ENCODE measurements at places on chromosomes 7 and 10.

DNA sequence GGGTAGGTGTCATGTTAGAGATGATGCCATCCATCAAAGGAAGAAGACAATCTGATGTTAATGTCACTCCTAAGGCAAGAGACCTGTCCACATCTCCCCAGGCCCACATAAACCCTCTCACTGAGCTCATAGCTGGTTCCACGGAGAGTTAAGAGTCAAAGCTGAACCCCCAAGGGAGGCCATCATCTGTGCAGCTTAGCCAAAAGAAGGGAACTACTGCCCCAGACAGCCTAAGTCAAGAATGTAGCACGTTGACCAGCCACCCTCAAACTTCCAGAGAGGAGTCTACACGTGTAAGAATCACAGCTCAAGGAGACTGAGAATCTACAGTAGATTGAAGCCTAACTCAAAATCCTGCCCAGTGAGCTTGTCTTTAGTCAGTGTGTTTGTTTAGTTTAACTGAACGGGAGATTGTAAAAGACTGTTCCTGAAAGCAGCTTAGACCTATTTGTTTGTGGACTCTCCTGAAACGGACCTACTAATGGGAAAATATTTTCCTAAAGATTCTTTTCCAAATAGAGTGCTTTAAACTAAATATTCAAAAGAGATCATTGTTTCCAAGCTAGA is 192.7 kb upstream of the NFE2L3 start:
- no peak for DNase-seq

DNA sequence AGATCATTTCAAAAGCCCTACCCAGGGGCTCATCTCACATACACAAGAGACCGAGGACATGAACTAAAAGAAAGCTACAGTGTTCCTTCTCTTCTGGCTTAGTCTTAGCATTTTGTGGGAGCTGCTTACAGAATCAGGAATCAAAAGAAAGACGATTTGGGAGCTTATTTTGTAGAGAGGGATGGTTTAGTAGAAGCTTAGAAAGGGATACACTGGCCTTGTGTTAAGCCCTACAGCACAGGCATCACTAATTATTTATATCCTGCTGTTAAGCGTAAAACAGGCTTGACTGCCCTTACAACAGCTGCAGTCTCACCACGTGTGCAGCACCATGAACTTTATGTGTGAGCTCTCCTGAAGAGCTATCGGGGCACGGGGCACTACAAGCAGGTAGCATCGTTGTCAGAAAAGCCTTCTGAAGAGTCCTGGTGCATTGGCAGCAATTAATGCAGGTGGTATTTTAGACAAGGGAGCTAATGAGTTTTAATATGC is 798.3 kb downstream of the NXPH1 start:
- DNase-seq, result no peak

- no peak for DNase-seq
These were observed 5.3 kb upstream of the TMEM139 start for GRCh38 chr7:143279186-143280098.

GRCh38 chr10:98172495-98172894 is 38.0 kb downstream of the R3HCC1L start:
- DNase-seq, result no peak

- DNase-seq, result no peak
These were observed 125.8 kb downstream of the MAD1L1 start for GRCh38 chr7:2106924-2107323.

Measured in stimulated activated CD8-positive, alpha-beta memory T cell treated with anti-CD3 and anti-CD28 coated beads, Interleukin-7, amount 100 ng/mL, for 24 hours (primary cell).